Calu3 (cell line): ENCODE measurements at places on chromosomes 2 and 18. TPM values are rescaled to one million over a fixed set of nuclear protein-coding genes. Genes with fewer than 3 reads are reported as not detected.

- no peak overlapping the region for H3K4me3 ChIP-seq
- H3K4me1 ChIP-seq: no peaks in the 10 kb centered on the region
- no peak overlapping the region for H3K27ac ChIP-seq
- H3K27me3 ChIP-seq: no peaks in the 10 kb centered on the region
- H3K36me3 ChIP-seq: peaks cover 4% of the 10 kb centered on the region
- no peak for DNase-seq
Observed at GRCh38 chr2:25844089-25844488, 34.2 kb downstream of the ASXL2 start.

Gene FBXO15
- total RNA-seq: 1.5 and 1.7 TPM in 2 replicates

GRCh38 chr18:54330768-54331548 is 26.7 kb downstream of the STARD6 start:
- H3K4me3 ChIP-seq: no peak overlapping the region
- DNase-seq: no peak
- no peaks in the 10 kb centered on the region for H3K4me1 ChIP-seq
- no peaks in the 10 kb centered on the region for H3K36me3 ChIP-seq
- H3K27me3 ChIP-seq: no peaks in the 10 kb centered on the region

Gene GALNT14
- 50.3 and 61.9 TPM in 2 replicates for total RNA-seq

DNA sequence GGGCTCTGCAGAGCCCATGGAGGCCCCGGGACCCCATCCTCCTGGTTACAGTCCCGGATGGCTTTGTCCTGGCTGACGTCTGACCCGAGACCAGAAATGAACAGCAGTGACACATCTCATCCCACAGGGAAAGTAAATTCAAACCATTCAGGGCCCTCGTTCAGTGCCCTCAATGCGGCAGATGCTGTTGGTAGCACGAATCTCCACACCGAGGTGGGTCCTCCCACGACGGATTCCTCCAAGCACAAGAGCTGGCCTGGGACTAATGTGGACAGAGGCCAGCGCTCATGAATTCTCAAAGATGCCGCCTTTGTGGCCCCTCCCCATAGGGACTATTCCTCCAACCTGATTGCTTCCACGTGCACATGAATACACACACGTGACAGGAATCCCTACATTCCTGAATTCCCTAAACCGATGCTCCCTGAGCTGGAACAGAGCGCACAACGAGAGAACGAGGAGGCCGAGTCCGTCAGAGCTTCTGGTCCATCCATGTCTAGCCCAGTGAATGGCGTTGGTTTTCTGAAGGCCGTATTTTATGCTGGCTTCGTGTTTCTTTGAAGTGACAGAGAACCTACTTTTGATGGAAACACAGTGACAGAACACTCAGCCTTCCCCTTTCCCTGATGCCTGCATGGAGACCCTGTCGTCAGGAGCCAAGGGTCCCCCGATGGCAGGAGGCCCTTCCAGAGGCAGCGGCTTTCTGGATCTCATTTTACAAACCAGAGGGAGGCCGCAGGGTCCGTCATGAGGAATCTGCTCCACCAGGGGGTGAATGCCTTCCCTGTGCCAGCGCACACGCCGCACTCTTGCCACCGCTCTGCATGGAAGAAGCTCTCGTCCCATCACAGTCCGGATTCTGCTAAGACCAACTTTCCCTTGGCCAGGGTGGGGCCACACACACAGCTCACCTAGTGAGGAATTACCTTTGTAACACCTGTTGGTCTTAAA is 64.3 kb upstream of the SNTG2 start:
- no peaks in the 10 kb centered on the region for H3K27me3 ChIP-seq
- H3K4me3 ChIP-seq: no peak overlapping the region
- no peak for DNase-seq

DNA sequence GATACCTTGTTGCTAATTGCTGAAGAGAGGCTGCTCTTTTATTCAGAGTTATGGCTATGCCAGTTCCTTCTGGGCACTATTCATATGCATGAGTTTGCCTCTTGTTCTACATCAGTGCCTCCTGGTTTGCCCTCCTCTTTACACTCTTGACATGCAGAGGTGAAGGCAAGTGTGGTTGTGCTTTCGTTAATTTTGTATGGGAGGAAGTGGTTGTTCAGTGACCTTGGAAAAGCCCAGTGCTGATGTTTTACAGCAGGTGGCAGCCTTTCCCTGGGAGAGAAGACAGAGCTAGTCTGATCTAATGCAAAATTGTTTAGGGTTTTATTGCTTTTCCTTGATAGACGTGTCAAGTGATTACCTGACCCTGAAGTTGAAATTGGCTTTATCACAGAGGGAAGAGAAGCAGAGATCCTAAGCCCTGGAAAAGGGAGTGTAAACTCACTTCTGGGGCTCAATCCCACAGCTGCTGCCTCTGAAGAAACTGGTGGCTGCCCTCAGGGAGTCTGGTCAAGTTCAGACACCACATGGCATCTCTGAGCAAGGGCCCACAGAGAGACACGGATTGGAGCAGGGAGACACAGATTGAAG is 30.5 kb upstream of the VPS54 start:
- H3K4me3 ChIP-seq: no peak overlapping the region
- H3K27ac ChIP-seq: no peak overlapping the region
- H3K27me3 ChIP-seq: no peaks in the 10 kb centered on the region
